Right renal pelvis (tissue), 4 donors: ENCODE measurements at places on chromosomes 11 and 22.

- DNase-seq, result no peak
Measured at GRCh38 chr11:66321606-66322005, 4.8 kb upstream of the CD248 start.

- no peak for DNase-seq
Measured at GRCh38 chr11:84465040-84465439, 1162.1 kb downstream of the DLG2 start.

GRCh38 chr22:23397008-23397612, 183.0 kb downstream of the IGLL1 start:
- DNase-seq, result no peak

GRCh38 chr11:111633756-111634362, 31.6 kb downstream of the SIK2 start:
- DNase-seq, result no peak

DNA sequence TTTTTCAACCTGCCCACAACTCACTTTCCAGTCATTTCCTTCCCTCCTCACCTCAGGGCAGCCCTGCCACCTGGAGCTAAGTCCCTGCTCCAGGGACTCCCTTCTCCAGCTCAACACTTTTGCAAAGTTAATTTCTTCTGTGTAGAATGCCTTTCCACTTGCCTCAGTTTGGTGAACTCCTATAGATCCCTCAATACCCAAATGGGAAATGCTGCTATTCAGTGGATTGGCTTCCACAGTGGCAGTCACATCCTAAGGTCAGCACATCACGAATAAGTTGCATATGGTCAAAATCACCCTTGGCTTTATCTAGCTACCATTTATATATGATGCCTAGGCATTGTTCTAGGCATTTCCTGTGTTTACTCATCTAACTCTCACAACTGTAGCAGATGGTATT, 23.6 kb downstream of the GDPD5 start:
- no peak for DNase-seq

DNA sequence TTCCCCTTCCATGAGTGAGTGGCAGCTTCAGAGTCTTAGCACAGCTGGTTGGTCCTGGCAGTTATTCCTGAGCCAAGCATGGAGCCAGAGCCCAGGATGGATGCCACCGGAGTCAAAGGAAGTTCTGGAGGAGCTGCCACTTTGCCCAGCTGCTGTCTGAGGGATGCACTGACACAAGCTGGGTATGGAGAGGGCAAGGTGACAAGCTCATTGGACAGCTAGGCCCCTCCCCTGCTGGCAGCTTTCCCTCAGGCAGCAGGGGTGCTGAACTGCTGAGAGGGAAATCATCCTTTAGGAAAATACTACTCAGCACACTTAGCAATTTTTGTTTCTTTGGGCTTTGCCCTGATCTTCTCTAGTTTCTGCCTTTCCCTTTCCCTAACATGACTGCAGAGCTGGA, 99.3 kb upstream of the SESN3 start:
- DNase-seq, result no peak

DNA sequence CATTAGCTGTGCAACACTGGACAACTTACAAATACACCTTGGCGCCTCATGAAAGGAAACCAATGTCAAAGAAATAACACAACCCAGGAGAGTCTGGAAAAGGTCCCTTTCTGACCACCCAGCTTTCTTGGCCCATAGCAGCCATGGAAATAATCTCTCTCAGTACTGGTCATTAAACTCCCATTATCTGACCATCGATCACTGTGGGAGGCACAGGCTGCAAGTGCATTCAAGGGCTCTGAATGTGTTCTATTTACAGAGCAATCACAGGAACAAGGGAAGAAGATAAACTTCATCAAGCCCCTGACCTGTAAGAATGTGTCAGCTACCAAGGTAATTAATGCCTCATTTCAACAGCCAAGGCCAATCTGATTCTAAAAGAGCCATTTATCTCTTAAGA, 40.1 kb downstream of the CTSC start:
- peak; percentile 45 for DNase-seq

GRCh38 chr11:79276736-79277325, 164.0 kb downstream of the TENM4 start:
- no peak for DNase-seq

DNA sequence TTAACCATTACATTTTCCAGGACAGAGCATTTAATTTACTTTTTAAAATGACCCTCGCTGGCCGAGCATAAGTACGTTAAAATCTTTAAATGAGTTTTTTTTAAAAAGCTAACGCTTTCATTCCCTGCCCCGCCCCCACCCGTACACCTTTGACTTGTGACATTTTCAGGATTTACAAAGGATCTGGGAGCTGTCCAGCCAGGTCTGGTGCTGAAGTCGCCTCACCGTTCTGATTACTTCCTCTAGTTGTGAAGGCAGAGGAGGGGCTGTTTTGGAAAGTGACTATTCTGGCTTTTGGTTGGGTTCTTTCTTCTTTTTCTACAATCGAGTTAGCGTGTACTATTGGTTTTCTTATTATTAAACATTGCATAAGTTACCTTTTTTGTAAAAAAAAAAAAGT, 2.9 kb downstream of the C11orf87 start:
- peak; percentile 35 for DNase-seq

GRCh38 chr22:49036513-49036912, 791.2 kb downstream of the BRD1 start:
- no peak for DNase-seq

- no peak for DNase-seq
Measured at GRCh38 chr11:67289651-67290479, 762 bp downstream of the ANKRD13D start.

DNA sequence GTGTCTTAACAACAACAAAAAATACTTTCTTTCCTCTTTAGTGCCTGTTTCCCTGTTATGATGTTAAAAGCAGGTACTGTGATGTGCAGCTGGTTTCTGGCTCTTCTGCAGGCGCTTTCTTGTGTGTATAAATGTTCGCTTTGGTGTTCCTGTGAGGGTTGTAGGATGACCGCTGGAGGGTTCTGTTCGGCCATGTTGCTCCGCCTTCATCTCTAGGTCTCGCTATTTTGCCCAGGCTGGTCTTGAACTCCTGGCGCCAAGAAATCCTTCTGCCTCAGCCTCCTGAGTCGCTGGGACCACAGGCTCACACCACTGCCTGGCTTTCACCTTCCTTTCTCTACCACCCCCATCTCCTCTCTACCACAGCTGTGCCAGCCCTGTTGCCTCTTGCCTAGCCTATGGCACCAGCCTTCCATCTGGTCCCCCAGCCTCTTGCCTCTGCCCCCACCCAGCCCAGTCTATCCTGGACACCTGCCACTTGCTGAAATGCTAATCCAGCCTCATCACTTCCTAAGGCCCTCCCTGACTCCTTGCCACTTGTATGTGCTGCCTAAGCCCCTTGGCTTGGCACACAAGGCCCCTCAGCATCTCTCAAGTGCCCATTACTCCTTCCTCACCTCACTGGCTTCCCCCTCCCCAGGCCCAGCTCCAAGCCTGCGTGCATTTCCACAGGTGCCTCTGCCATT, 5.5 kb downstream of the LRRC74B start:
- DNase-seq, result no peak

GRCh38 chr11:117928446-117929141, 608 bp downstream of the TMPRSS13 start:
- DNase-seq, result no peak

GRCh38 chr11:73965076-73965763, 14.4 kb downstream of the DNAJB13 start:
- no peak for DNase-seq

DNA sequence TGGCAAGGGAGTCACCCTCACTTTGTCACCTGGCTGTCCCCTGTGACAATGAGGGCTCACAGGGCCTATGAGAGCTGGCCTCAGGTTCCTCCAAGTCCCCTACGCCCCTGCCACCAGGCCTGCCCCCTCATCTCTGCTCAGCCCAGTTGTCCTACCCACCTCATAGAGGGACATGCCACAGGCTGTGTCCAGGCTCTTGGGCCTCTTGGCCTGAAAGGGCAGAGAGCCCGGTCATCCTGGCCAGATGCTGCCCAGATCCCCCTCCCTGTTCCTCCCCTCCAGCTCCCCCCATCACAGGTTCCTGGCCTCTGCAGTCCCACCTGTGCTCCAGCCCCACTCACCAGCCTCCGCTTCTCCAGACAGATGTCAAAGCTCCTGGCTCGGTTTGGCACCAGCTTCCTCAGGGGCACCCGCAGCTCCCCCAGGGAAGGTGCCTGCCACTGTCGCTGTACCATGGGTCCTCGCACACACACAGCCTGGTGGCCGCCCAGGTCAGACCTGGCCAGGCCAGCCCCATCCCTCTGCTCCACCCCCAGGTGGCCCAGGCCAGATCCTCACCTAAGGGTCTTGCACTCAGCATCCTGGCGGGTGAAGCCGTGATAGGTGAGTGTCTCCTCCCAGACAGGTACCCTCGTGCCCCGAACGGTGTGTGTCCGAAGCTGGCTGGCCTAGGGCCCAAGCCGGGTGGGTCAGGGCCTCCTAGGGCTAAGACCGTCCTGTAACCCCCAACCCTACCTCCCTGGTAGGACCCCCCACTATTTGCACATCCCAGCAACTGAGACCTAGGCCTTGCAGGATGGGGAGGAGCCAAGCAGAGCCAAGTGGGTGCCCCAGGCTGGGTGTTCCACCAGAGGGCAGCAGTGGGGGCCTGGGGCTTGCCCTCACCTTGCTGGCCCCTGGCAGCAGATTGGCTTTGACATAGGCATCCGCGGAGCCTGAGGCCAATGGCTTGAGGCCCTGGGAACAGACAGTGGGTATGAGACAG, 8.3 kb downstream of the NDUFV1 start:
- no peak for DNase-seq

DNA sequence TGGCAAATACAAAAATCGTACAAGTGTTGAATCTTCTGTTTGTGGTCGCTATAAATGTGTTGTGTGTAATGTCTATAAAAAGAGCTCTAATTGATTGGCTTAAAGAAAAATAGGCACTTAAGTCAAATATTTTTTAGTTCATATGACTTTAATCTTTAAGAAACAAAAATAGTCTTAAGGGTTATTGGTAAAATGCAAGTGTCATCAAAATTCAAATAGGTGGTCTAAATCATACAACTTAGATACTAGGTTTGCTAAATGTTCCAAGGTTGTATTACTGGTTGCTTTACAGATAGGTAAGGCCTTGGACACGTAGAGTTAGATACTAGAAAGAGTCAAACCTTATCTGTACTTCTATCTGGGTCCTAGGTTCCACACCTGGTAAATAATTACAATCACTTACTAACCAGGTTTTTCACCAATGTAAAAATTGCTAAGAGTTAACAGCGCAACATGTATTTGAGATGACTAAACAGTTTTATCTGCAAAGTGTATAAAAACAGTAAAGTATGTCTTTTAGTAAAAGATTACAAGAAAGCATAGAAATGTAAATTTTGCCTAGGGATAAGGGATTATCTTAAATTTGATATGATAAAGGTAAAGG, 91.1 kb upstream of the GNAZ start:
- no peak for DNase-seq

DNA sequence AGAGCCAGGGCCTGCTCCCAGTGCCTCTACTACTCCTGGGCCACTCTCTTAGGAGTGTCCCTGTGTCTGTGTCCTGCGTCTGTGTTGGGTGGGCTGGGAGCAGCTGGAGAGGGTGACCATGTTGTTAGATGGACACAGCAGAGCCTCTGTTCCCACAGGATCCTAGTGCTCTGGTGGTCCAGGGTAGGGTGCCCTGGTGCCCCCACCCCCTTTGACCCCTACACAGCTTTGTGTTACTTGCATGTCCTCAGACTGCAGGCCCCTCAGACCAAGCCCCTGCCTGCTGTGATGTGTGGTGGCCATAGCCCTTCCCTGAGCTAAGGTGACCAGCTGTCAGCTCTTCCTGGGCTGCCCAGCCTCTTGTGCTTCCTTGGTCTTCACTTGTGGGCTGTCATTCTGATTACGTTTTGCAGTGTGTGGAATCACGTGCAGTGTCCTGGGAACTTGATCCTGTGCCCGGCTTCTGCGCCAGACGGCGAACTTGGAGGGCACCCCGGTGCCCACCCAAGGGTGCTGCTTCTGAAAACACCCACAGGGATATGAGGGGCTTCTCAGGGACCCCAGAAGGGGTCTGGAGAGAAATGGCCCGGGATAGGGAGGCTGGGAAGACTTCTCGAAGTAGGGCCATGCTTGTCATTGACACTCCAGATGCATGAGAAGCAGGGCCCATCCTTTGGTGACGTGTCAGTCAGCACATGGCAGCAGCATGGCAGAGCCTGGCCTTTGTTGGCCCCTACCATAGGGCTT, 1.5 kb downstream of the TANGO2 start:
- no peak for DNase-seq

- DNase-seq, result no peak
Measured at GRCh38 chr11:11459578-11459977, 106.5 kb upstream of the CSNK2A3 start.

DNA sequence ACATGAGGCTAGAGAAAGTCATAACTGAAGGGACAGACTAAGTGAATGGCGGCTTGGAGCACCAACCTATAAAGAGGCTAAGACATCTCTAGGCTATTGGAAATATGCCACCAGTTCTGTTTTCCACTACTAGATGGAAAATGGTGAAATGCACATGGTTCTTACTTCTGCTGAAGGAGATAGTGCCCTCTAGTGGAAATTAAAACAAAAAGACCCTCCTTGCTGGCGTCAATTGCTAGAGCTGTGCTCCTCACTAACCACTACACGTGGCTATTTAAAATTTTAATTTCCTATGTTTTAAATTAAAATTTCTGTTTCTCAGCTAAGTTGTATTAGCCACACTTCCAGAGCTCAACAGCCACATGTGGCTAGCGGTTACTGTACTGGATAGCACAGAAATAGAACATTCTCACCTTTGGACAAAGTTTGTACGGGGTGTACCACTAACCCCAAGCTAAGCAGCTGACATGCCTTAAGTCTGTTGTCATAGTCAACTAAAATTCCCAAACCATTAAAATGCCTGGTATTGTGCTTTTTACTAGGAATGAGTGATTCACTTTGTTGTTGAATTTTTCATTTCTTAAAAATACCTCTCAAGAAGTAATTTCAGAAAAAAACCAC, 34.1 kb upstream of the CALCA start:
- no peak for DNase-seq

DNA sequence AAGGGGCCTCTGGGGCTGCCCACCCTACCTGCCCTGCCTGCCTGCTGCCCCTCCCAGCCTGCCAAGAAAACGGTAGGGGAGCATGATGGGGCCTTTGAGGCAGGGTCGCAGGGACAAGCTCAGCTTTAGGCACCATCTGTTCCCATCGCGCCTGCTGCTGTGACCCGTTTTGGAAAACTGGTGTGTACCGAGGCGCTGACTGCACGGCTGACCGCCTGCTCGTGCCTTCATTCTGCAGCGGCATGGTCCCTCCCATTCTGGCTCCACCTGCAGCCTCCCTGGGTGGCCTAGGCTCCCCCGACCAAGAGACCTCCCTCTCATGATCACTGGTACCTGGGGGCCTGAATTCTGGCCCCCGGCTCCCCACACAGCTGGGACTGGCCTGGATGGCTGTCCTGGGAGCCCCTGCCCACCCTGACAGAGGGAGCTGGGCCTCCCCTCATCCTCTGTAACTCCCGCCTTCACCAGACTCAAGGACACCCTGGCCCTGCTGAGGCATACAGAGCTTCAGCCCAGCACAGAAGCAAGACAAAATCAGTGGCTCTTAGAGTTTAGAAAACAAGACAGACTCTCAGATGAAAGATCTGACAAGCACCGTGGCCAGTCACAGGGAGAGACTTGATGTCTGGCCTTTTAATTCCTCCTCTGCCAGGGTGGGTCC, 6.5 kb upstream of the MYRF start:
- no peak for DNase-seq

- DNase-seq, result no peak
Measured at GRCh38 chr11:117146521-117146920, 2.4 kb downstream of the PAFAH1B2 start.

- no peak for DNase-seq
Measured at GRCh38 chr22:21686634-21687393, 21.0 kb downstream of the PPIL2 start.
